ENCODE measurements at places on chromosomes 16 and 17.

GRCh38 chr16:75092777-75093176 is 23.8 kb downstream of the LDHD start:
- DNase-seq: no peak

- no peak for DNase-seq
Measured at GRCh38 chr17:17567631-17568030, 23.9 kb downstream of the PEMT start.

DNA sequence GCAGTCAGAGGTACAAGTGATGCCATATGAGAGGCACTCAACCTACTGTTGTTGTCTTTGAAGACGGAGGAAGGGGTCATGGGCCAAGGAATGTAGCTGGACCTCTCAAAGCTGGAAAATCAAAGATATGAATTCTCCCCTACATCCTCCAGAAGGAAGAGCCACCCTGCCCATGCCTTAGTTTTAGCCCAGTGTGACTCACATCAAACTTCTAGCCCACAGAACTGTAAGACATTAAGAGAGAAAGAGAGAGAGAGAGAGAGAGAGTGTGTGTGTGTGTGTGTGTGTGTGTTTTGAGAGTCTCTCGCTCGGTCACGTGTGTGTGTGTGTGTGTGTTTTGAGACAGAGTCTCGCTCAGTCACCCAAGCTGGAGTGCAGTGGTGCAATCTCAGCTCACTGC is 87.1 kb downstream of the STX8 start:
- no peak for DNase-seq

GRCh38 chr17:78226759-78227454 is 4.5 kb upstream of the TMEM235 start:
- no peak for DNase-seq

DNA sequence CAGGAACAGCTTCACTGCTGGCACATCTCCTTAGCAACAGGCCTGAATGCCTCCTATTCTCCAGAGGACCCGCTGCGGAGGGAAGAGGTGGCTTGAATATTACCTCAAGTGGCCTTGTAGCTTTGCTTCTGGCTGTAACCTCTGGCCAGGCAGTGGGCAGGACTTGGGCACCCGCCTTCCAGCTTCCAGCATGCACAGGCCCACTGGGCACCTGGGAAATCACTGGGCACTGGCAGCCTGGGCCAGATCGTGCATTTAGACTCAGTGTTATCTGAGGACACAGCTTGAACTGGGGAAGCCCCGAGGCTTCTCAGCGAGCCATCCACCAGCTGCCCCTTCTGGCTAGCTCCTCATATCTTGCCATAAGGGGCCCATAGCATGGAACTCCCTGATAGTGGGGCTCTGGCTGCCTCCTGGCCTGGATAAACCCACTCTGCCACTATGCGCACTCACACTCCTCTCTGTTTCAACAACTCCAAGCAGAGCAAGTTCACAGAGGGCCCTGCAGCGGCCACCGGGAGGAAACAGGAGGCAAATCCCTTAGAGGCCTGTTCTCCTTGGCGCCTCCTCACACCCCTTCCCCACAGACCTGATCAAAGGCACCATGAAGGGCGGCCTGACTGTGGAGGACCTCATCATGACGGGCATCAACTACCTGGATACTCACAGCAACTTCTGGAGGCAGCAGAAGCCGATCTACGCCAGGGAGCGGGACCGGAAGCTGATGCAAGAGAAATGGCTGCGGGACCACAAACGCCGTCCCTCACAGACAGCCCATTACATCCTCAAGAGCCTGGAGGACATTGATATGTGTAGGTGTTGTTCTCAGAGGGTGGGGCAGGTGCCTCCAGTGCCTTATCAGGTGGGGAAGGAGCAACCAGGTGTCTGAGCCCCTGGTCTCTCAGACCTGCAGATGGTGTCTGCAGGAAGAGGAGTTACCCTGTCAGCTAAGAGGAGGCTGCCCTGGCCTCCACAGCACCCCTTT is 7.8 kb downstream of the ODAD4 start:
- DNase-seq: no peak

Data from stimulated activated CD4-positive, alpha-beta T cell treated with anti-CD3 and anti-CD28 coated beads, Interleukin-15, amount 100 ng/mL, for 24 hours (primary cell).